H54 (cell line): ENCODE measurements at places on chromosomes 11 and 22.

DNA sequence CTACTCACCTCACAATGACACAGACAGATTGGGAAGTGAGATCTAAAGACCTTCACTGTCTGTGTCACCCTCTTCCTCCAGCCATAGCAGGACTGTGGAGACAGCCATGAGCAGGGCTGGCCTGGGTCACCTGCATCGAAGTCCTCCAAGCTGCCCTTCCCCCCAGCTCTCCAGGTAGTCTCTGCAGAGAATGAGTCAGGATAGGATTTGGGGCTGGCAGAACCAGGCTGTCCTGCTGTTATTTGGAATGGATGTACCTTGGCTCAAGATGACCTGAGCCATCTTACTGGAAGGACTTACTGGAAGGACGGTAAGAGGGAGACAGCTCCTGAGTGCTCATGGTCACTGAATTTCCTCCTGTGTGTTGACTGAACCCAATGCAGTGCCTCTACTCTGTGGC lies 29.2 kb downstream of the GGTLC2 start:
- no peak for DNase-seq

DNA sequence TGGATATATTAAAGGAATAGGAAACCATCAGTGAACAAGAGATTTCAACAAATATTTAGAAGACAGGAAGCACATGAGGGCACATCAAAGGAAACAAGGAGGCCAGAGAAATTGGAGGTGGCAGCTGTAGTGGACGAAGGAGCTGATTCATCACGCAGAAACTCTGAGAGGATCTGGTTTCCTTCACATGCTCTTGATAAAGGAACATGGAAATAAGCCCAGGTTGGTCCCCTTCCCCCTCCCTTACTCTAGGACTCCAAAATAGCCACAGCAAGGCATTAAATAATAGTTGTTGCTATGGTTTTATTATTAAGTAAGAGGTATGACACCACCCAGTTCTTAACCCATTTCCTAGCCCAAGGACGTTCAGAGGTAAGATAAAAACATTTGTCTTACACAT lies 11.3 kb downstream of the IZUMO1R start:
- no peak for DNase-seq

DNA sequence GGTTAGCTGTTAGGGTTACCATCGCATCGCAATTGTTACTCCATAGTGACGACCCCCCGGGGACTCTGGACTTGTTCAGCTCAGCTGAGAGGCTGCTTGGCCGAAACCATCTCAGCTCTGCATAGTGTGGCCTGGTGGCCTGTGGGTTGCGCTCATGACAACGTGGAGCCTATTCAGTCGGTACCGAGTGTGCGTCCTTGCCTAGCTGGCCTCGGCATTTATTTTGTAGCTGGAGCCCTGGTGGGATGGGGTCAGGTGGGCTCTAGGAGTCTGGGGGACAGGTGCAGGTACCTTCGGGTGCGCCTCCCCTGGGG lies 13.5 kb downstream of the LRP5 start:
- DNase-seq, result no peak

GRCh38 chr22:41927813-41928212 lies 1.2 kb upstream of the TNFRSF13C start:
- DNase-seq, result no peak
